Stimulated activated CD8-positive, alpha-beta memory T cell treated with anti-CD3 and anti-CD28 coated beads, Interleukin-4, amount 100 ng/mL, for 4 hours (primary cell): ENCODE measurements at places on chromosomes 2 and 18.

DNA sequence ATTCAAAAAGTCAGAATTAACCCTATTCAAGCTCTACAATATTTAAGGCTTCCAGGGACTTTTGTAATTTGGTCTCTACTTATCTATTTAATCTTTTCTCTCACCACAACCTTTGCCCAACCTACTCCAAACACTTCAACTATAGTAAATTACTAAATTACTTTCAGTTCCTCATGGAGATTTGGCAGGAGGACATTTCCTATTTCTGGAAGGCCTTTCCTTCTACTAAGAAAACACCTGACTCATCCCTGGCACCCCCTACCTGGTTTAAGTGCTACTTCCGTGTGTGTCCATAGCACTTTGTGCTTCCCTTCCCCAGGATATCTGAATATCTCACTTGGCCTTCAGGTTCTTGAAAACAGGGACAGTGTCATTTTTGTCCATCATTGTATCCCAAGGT lies 96.3 kb downstream of the UPP2 start:
- no peak for DNase-seq

GRCh38 chr2:36389091-36389564 lies 33.5 kb downstream of the CRIM1 start:
- DNase-seq = no peak

DNA sequence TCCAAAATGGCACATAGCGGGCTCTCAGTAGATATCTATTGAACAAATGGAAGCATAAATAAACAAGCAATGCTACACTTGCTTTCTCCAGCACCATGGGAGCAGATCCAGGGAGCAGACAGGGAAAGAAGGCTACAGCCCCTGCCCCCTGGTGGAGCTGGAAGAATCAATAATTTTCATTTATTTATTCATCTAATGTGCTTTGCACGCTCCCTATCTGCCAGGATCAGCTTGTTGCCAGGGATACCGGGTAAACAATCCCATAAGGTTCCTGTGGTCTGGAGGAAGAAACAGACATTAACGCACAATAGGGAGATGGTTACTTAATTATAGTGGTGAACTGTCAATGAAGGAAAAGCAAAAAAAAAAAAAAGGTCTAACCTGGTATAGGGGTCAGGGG lies 40.1 kb upstream of the CLASP1 start:
- no peak for DNase-seq

DNA sequence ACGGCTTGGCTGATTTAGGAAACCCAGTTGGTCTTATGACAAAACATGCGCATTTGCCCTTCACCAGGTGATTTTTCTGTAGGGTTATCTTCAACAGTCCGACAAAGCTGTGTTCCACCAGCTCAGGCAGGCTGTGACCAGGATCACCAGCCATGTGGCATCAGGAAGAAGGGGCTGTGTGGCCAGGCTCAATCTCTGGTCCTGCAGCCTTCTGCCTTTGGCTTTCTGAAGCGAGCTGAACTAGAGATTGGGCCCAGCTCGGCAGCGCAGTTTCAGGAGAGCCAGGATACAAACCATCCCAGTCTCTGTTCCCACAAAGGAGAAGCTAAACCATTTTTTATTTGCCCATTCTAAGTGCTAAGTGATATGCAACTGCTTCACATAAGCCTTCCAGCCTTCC lies 282.3 kb downstream of the SOX11 start:
- DNase-seq = no peak

DNA sequence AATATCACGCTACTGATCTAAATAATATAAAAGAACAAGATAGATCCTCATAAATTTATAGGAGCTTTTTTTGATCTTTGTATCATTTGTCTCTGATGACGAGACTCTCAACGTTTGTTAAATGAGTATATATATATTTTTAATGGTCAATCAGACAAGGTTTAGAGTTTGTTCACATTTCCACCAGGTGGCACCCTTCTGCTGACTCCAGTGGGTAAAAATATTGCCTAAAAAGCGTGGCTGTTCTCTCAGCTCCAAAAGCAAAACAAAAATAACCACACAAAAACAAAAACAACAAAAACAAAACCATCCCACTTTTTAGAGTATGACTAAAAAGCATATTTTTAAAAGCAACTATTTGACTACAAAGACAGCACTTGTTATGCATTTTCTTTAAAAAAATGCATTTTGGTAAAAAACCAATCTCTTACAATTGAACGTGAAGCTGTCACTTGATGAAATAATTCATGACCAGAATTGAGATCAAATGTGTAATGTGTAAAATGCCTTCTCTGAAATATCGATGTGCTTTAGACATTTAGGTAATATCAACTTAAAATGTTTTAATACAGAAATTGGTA lies 723.2 kb downstream of the DPP10 start:
- DNase-seq = no peak

GRCh38 chr2:3001615-3002560 lies 375.7 kb downstream of the EIPR1 start:
- DNase-seq = no peak

- no peak for DNase-seq
These were observed 9.4 kb upstream of the CD302 start for GRCh38 chr2:159807183-159808031.

DNA sequence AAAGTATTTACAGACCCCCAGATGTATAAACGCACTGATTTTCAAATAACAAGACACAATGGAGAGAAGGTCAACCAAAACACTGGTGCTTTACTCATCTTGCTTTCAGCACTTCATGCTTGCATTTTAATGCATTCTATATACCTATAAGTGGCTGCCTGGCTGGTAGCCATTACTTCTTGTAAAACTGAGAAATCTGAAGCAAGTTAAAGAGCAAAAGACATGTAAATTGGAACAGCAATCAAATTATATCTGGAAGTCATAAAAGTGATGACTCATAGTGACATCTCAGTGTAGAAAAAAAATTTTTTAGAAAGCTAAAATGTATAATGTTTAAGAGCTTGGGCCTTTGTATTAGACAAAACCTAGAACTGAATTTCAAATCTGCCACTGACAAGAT lies 106.2 kb downstream of the CCDC141 start:
- DNase-seq = no peak

GRCh38 chr2:6452702-6453481 lies 412.8 kb downstream of the CMPK2 start:
- DNase-seq = no peak

- DNase-seq = no peak
These were observed 103.6 kb upstream of the SERPINE2 start for GRCh38 chr2:224142397-224143312.

GRCh38 chr18:28398471-28398870 lies 221.5 kb upstream of the CDH2 start:
- no peak for DNase-seq

DNA sequence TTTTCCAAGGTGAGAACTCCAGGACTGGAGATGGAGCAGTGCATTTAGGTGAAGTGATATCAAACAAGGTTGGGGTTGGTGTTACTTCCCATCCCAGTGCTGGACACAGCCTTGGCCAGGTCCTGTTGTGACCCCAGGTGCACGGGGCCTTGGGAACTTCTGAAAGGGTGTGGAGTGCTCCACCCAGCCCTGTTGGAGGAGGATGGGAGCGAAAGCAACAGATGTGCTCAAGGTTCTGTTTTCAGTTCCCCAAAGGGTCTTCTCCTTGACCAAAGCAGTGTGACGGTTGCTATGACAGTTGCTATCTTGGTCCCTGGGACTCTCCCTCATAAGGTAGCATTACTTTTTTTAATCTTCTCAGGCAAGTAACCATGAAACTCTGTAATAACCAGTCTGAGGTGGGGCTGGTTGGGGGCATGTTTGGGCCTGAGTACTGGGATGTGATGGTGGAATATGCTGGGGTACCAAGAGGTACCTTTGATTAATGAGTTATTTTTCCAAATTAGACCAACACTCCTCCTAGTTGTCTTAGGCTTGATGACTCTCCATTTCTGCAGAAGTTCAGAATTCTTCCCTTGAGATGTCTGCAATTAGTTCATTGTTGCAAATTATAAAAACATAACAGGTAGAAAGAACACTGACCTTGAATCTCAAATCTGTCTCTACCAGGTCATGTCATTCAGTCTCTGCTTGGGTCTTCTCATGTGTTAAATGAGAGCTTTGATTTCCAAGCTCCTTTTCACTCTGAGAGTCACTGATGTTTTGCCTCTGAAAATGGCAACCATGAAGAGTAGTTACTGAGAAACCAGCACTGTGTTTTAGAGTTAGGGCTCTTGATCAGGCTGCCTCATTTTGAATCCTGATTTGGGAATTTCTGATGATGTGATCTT lies 154.5 kb downstream of the RPIA start:
- no peak for DNase-seq

- no peak for DNase-seq
These were observed 233.2 kb downstream of the CNTNAP5 start for GRCh38 chr2:124258140-124258880.

DNA sequence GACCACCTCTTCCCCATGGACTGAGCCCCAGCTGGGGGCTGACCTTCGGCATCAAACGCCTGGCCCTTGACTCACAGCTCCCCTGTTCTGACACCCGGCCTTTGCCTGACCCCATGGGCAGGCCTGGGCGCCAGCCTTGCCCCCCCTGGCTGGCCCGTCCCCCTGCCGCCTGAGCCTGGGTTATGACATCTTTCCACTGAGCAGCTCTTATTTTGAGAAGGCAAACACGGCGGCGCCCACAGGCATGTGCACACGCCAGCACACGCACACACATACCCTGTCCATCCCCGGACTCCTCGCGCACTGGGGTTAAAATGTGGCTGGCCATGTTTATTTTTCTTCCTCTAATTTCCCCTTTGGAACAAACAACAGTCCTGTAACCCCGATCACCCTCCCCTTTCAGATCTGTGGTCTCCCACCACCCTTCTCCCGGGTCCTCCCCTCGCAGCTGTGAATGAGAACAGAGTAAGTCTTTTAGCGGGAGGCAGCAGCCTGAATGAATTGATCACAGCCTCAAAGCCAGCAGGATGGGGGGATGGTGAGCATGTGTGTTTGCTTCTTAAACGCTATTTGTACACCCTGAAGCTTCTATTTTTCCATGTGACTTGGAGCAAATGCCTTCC lies 11.8 kb upstream of the ATOH8 start:
- no peak for DNase-seq

DNA sequence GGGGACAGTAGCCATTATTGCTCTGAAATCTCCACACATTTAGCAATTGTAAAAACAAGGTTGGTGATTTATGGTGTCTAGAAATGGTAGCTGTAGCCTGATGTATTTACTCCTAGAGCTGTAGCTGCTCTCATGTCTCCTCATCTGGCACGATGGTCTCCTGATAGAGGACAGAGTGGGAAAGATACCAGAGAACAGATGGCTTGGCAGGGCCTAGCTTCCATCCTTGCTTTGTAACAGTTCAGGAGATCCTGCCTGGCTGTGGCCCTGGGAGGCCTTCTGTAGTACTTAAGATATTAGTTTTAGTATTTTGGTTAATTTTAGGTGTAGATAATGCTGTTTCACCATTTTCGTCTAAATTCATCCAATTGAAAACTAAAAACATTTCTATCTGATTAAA lies 6.7 kb downstream of the ATG16L1 start:
- DNase-seq = no peak
